ENCODE measurements at places on chromosomes 1 and 21. TPM values are rescaled to one million over a fixed set of nuclear protein-coding genes. Genes with fewer than 3 reads are reported as not detected.

FAM167B gene
- 2.9 TPM for total RNA-seq

BCAN gene
- 0.10 TPM for total RNA-seq

BCL2L15 gene
- 0.33 TPM for total RNA-seq

DDR2 gene
- total RNA-seq = 16.7 TPM

THEM5 gene
- total RNA-seq = not detected

CD1E gene
- total RNA-seq = not detected

PPM1J gene
- 0.98 TPM for total RNA-seq

HOOK1 gene
- under 0.01 TPM for total RNA-seq
